Activated T-helper 9 cell treated with anti-CD3 and anti-CD28 coated beads, Interleukin-2, amount 50 U/mL, for 16 hours (primary cell): ENCODE measurements at places on chromosomes 11 and 22.

GRCh38 chr11:76668362-76669155 is 2.0 kb downstream of the LRRC32 start:
- no peak for DNase-seq

DNA sequence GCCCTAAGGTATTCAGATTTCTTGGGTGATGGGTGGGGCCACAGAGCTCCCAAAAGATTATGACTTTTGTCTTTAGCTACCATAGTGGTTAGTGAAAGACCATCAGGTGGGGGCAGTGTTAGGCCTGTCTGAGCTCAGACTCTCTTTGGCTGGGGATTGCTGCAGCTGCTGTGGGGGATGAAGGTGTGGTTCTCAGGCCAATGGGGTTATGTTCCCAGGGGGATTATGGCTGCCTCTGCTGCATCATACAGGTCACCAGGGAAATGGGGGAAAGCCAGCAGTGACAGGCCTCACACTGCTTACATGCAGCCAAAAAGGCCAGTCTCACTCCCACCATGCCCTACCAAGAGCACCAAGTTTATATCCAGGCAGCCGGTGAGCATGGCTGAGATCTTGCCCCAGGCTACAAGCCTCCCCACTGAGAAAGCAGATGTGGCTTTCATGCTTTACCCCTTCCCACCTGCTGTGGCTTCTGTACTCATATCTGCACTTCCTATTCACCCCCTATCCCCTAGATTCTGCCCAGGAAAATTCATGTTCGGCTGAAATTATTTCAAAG is 24.8 kb downstream of the CNTF start:
- DNase-seq = no peak

- no peak for DNase-seq
Measured at GRCh38 chr22:41565403-41566054, 4.7 kb downstream of the CSDC2 start.

DNA sequence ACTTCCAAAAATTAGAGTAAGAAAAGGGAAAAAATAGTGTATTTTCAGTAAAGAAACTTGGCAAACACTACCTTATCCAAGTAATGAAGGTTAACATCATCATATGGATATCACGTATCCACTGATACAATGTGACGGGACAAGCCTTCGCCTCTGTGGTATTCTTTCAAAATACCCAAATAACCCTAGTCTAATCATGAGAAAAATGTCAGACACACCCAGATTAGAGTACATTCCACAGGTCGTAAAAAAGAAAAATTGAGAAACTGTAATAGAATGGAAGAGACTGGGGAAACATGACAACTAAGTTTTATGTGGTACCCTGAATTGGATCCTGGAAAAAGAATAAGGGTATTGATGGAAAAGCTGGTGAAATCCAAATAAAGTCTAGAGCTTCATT is 48.9 kb downstream of the NARS2 start:
- DNase-seq = no peak

- DNase-seq = no peak
Measured at GRCh38 chr11:88522624-88523385, 185.3 kb upstream of the CTSC start.

DNA sequence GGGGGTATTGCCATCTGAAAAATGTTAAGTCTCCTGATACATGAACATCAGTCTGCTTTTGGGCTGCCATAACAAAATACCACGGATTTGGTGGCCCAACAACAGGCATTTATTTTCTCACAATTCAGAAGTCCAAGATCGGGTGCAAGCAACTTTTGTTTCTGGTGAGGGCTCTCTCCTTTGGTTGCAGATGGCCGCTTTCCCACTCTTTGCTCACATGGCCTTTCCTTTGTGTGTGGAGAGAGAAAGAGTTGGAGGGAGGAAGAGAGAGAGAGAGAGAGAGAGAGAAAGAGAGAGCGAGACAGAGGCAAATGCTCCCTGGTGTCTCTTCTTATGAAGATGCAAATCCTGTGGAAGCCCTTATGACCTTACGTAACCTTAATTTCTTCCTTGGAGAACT is 2.5 kb upstream of the KRTAP5-2 start:
- DNase-seq = no peak

GRCh38 chr11:1748636-1749394 is 1.6 kb downstream of the IFITM10 start:
- no peak for DNase-seq

GRCh38 chr22:47127441-47127871 is 365.0 kb downstream of the TBC1D22A start:
- no peak for DNase-seq

- no peak for DNase-seq
Measured at GRCh38 chr11:77423624-77424023, 50.3 kb downstream of the PAK1 start.

- DNase-seq = no peak
Measured at GRCh38 chr22:30182350-30182745, 64.2 kb downstream of the LIF start.

GRCh38 chr11:130787973-130788570 is 128.2 kb downstream of the SNX19 start:
- DNase-seq = no peak

- no peak for DNase-seq
Measured at GRCh38 chr11:114178656-114179055, 117.5 kb upstream of the NNMT start.

DNA sequence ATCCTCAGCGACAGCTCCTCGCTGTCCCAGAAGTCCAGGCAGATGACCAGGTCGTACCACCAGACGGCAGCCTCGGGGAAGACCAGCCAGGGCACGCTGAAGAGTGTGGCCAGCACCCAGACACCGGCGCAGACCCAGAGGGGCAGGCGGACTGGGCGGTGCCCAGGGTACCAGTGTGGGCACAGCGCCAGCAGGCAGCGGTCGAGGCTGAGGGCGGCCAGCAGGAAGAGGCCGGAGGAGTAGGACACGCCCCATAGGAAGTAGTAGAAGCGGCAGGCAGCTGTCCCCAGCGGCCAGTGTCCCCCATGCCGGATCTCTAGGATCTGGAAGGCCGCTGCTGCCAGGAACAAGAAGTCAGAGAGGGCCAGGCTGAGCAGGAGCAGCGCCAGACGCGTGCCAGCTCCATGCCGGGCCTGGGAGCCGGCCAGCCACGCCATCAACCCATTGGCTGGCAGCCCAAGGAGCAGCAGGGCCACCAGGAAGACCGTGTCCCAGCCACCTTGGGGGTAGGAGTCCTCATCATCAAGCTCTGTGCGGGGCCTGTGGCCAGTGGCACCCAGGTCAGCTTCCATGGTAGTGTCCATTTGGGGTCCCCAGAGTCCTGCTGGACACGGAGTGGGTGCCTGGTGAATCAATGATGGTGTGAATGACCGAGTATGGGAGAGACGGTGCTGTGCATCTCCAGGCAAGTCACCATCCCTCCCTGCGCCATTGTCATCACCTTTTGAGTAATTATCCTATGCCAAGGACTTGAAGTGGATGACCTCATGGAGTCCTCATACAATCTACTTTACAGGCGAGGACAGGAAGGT is at the start of gene GPR152:
GPR152 (minus strand) TSS at position 589 of the 812 bp plus-strand sequence; CDS start at position 584, 5 bp downstream.
- DNase-seq = no peak

DNA sequence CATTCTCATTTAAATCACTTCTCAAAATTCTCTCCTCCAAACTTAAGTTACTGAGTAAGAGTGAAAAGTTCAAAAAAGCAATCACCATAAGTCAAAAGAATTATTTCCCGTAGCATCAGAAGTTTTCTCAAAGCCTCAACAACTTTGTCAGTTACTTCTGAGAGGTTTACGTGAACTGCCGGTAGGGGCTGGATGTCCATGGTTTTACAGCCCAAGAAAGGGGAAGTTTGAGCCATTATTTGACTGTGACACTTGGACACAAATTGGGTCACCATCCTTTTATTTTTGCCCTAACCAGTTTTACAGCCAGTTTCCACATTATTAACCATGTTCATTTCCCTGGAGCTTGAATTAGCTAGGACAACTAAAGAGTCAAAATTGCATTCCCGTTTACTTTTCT is 7.5 kb downstream of the POU2AF3 start:
- DNase-seq = no peak

- DNase-seq = no peak
Measured at GRCh38 chr11:99739464-99740089, 718.8 kb downstream of the CNTN5 start.

DNA sequence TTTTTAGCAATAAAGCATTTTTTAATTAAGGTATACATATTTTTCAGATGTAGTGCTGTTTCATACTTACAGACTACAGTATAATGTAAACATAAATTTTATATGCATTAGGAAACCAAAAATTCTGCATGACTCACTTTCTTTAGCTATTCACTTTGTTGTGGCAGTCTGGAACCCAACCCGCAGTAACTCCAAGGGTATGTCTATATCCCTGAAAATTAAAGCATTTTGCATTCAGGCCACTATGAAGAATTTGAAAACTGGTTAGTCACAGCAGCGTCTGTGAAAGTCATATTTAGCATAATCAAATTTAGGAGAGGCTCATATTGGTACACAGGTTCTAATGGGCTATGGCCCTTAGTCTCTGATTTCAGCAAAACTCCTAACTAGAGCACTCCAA is 46.8 kb downstream of the BBOX1 start:
- no peak for DNase-seq

DNA sequence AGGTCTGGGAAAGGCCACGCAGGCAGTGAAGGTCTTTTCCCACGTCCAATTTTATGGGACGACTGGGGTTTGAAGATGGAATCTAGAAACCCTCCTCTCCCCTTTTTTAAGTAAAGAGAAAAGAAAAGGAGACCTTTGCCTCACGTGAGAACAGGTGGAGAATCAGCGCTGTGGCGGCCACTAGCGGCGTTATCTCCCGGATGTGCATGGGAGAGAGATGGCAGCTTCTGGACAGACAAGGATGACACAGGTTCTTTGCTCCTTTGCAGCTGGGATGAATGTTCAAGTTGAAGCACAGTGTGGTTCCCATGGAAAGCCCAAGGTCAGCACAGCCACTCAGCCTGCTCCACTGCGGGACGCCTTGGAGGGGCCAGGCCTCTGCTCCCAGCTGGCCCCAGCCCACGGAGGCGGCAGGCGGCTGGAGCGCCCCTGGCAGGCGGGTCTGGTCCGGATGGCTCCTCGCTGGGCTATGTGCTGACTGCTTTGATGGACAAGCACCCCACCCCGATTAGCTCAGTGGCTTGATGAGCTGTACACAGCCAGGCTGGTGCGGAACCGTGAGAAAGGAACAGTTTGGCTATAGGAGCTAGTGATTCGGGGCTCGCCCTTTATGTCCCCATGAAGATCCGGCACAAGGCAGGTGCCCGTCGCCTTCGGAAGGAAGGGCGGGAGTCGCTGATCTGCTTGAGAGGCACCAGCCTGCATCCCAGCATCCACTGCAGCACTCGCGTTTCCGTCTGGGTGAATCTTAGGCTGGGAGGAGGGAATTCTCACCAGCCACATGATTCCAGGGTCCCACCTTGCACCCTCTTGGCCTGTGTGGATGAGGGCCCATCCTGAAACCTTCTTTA is 14.5 kb upstream of the BID start:
- DNase-seq = no peak

- DNase-seq = no peak
Measured at GRCh38 chr22:25928038-25928437, 186.1 kb downstream of the MYO18B start.

GRCh38 chr11:117914991-117915618 is 14.1 kb downstream of the TMPRSS13 start:
- no peak for DNase-seq
